ENCODE measurements at places on chromosomes 16 and 17.

DNA sequence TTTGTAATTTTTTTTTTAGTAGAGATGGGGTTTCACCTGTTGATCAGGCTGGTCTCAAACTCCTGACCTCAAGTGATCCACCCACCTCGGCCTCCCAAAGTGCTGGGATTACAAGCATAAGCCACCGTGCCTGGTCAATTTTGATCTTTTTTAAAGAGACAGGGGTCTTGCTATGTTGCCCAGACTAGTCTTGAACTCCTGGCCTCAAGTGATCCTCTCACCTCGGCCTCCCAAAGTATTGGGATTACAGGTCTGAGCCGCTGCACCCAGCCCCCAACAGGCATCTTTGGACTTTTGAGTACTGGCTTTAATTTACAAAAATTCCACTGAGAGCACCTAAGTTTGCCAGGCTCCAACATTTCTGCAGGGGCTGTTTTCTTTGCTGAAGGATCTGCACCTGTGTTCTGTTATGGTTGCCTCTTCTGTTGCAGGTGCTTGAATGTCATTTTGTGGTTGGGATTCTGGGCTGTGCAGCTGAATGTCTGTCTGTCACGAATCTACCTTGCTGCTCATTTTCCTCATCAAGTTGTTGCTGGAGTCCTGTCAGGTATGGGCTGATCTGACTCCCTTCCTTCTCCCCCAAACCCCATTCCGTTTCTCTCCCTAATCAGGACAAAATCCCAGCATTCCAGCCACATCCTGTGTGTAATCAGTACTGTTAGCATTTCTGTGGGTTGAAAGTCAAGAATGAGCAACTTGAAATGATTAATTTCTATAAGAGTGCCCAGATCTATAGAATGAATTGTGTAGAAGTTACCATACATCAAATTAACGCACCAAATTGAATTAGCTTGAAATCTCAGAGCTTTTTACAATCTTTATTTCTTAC is 8.5 kb downstream of the G6PC1 start:
- no peak for DNase-seq

GRCh38 chr16:77183137-77183536 is 7.9 kb upstream of the MON1B start:
- no peak for DNase-seq

DNA sequence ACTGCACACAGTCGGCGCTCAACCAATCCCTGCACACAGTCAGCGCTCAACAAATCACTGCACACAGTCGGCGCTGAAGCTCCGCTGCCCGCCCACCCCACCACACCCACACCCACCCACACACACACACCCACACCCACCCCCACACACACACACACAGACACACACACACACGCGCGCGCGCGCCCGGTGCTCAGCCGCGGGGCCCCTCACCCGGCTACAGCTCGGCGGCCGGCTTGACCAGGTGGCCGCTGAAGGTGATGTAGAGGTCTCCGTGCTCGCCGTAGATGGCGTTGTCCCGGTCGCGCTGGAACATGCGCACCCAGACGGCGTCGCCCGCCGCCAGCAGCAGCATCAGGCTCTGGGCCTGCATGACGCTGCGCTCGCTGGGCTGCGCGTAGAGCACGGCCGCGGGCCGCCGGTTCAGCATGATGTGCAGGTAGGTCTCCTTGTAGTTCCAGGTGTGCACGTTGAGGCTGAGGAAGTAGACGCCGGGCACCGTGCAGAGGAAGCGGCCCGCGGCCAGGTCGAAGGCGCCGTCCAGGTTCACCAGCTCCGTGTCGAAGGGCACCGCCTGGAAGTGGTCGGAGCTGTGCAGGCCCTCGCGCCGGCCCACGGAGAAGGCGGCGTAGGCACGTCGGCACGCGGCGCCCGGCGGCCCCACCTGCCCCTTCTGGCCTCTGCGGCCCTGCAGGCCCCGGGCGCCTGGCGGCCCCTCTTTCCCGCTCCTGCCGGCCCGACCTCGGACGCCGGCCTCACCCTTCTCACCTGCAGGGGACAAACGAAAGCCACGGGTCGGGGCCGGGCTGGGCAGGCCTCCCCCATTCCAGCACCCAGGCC is 2.5 kb downstream of the C1QTNF8 start:
- no peak for DNase-seq

DNA sequence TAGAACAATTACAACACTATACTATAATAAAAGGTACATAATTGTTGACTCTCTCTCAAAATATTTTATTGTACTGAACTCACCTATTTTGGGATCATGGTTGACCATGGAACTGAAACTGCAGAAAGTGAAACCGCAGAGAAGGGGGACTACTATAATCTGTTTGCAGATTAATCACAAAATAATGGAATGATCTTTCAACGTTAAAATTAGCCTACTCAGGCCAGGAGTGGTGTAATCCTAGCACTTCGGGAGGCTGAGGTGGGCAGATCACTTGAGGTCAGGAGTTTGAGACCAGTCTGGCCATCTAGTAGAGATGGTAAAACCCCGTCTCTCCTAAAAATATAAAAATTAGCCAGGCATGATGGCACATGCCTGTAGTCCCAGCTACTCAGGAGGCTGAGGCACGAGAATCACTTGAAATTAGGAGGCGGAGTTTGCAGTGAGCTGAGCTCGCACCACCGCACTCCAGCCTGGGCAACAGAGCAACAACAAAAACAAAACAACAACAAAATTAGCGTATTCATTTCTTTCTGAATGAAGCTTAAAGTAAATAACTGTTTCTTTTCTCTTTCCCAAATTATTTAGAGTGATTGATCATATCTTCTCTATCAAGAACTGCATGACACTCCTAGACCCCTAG is 45.6 kb downstream of the IKZF3 start:
- no peak for DNase-seq

DNA sequence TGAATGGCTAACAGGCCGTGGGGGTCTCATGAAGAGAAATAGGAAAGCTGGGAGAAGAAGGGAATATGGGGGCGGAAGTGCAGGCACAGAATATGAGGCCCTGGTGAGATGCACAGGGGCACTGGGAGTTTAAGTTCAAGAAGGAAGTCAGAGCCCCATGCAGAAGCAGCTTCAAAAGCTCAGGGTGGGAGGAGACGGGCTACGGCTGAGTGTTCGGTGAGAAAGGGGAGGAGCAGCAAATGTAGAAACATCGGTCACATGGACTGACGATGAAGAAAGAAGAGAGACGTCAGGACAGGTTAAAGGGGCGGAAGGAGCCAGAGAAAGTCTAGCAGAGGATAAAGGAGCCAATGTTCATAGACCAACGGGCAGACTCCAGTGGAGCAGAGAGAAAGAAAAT is 204.5 kb upstream of the ZFHX3 start:
- no peak for DNase-seq

DNA sequence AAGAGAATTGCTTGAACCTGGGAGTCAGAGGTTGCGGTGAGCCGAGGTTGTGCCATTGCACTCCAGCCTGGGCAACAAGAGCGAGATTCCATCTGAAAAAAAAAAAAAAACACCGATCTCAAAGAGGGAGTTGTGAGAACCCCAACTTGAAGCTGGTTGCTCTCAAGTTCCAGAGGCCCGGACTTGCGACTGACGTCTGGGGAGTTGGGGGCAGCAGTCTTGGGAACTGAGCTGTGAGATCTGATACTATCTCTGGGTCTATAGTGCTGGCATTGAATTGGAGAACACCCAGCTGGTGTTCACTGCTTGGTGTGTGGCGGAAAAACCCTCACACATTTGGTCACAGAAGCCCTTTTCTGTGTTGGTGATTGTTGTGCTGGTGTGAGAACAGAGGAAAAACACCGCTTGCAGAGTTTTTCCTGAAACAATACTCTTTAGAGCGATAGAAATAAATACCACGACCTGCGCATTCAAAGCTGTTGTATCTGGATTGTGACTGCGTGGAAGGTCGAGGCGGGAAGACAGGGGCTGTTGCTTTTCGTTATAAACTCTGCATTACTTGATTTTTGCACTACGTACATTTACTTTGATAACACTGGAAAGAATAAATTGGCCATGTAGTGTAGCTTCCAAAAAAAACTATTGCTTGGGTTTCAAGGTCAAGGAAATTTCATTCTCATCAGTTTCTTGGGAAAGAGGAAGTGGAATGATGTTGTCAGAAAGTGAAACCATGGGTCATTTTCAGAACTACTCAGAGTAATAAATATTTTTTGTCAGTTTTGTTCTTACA is 8.8 kb downstream of the SCIMP start:
- no peak for DNase-seq

GRCh38 chr17:46192439-46193150 is 634 bp downstream of the KANSL1 start:
- peak; percentile 45 for DNase-seq

DNA sequence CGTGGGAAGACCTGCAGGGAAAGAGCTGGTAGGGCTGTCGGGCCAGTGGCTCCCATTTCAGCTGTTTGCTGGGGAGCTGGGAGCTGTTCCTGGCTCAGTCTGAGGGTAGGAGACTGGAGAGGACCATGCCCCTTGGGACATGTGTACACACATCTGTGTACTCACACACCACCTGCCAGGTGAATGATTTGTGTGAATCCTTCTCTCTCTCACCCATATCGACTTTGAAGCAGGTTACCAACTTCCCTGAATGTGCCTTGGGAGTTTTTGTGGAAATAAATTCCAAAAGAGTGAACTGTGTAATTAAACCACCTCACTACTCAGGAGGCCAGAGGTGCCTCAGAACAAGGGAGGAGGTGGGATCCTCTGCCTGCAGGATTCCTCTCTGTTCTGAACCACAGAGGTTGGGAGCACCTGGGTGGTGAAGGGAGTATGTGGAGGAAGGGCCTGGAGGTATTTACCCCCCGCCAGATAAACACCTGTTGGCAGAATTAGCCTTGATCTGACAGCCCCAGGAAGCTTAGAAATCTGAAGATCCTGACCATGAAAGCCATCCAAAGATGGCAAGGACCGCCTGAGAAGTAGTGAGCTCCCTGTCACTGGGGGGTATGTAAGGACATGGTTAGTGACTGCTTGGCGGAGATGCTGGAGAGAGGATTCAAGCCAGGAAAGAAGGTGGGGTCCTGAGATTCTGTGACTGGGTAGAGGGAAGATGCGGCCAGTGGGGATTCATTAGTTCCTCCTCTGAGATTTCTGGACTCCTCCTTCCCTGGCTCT is 3.3 kb downstream of the ABCC3 start:
- no peak for DNase-seq

GRCh38 chr17:7988750-7989178 is 13.7 kb upstream of the GUCY2D start:
- DNase-seq = no peak

- DNase-seq = no peak
Measured at GRCh38 chr17:13592427-13592826, 9.3 kb downstream of the HS3ST3A1 start.

DNA sequence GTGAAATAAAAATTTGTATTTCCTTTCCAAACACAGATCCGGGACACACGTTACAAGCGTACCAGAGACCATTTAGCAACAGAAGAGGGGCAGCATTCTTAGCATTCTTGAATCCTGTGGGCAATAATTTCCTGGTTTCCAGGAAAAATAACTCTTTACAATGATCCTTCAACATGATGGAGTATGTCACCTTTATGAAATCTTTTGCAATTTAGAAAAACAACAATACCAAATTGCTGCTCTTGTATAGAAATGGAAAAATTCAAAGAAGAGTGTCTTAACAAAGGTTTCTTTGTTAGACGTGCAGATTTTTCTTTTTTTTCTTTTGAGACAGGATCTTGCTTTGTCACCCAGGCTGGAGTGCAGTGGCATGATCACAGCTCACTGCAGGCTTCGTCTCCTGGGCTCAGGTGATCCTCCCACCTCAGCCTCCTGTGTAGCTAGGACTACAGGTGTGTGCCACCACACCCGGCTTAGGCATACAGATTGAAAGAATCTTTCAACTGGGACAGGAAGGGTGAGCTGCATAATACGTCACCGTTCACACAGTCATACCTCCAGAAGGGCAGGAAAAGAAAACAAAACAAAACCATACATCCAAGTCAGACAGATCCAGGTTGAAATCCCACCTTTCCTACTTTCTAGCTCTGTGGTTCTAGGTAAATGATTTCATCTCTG is 10.8 kb upstream of the GCSH start:
- DNase-seq = no peak

All from stimulated activated CD8-positive, alpha-beta memory T cell treated with anti-CD3 and anti-CD28 coated beads, Interleukin-7, amount 100 ng/mL, for 1 hour (primary cell).